ENCODE measurements at places on chromosomes 2 and 18. TPM values are rescaled to one million over a fixed set of nuclear protein-coding genes. Genes with fewer than 3 reads are reported as not detected.

GRCh38 chr2:119174993-119175347 is 16.4 kb upstream of the C1QL2 start:
- no peak for DNase-seq

- no peak for DNase-seq
These were observed 196.1 kb downstream of the LTBP1 start for GRCh38 chr2:33142810-33143209.

- no peak for DNase-seq
These were observed 31.5 kb upstream of the COLEC12 start for GRCh38 chr18:532018-532417.

Gene LINC00305
- total RNA-seq: not detected

GRCh38 chr18:68024716-68025115 is 508.2 kb upstream of the DSEL start:
- no peak for DNase-seq

GRCh38 chr2:36706021-36706876 is 9.7 kb downstream of the VIT start:
- DNase-seq: no peak

Gene CFAP65
- total RNA-seq: not detected

DNA sequence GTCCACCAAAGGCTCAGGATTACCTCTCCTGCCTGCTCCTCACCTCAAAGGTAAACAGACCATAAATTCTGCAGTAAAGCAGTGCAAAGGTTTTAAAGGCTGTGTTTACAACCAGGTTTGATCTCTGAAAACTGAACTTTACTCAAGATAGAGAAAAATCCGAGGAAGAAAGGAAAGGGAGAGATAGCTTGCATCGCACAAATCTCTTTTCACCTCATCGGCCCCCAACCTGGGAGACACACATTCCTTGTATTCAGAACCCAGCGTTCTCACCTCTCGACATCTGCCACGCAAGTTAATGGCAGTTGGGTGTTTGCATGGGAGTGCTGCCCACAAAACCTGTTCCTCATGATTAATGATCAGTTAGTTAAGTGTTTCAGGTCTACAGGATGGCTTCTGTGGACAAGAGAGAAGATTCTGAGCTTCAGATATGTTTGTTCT is 72.6 kb downstream of the GATA6 start:
- DNase-seq: no peak

Gene EFR3B
- total RNA-seq: 0.42 TPM

Gene NGEF
- total RNA-seq: 14.4 TPM

- no peak for DNase-seq
These were observed 88.8 kb upstream of the SNTG2 start for GRCh38 chr2:861655-862354.

DNA sequence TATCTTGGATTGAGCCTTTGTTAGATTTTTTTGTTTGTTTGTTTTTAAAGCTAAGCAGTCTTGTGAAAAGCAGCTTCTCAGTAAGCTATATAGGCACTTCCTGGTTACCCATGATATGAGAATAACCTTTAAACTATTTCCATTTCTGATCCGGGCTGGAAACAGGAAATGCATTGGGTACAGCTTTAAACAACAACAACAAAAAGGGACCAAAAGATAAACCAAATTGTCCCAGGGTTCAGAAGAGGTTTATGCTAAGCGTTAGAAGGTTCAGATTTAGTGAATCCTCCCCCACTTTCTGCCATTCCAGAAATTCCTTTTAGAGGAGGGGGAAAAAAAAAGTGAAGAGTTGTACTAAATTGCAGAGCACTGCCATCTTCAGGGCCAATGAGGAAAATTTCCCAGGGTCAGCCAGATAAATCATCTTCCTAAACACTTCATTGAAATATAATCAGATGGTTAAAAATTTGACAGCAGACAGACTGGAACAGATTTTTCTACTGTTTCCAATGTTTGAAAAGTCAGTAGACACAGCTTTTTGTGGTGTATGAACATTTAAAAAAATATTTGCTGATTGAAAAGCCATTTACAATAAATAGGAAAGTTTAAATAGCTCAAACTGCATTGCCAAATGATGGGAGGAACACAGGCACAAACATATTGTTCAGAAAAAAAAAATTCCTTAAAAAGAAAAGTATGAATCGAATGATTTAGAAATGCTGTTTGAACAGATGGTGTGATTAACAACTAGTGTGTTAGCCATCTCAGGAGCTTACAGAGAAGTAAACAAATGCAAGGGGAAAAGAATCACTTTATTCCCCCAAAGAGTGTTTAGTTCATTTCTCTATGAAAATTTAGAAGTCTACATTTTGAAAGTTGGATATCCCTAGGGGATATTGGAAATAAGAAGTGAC is 189.9 kb upstream of the TANK start:
- peak; percentile 80 for DNase-seq

GRCh38 chr2:22056621-22057132 is 932.9 kb downstream of the TDRD15 start:
- DNase-seq: peak; percentile 52

GRCh38 chr2:183250061-183250460 is 125.8 kb downstream of the NUP35 start:
- no peak for DNase-seq

DNA sequence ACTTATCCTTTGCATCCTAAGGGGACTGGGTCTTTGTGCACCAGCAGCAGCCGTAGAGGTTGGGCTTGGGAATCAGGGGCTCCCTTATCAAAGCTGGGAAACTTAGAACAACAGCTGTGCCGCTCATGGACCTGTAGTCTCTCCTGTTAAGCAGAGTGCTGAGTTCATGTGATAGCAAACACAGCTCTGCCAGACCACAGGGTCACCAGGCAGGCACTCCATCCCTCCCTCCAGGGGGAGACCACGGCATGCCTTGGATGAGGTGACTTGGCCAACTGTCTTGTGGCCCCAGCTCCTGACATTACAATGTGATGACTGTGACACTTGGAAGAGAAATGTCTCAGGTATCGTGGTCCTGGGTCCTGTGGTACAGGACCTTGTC is 60.0 kb downstream of the DGKD start:
- DNase-seq: no peak

Gene POTEE
- total RNA-seq: 0.48 TPM

Gene RGPD4
- not detected for total RNA-seq

Gene TPRKB
- 58.0 TPM for total RNA-seq

Gene RAD51AP2
- 0.11 TPM for total RNA-seq

GRCh38 chr2:74131901-74132300 is 15.8 kb downstream of the BOLA3 start:
- DNase-seq: no peak

Gene SERPINB13
- not detected for total RNA-seq

DNA sequence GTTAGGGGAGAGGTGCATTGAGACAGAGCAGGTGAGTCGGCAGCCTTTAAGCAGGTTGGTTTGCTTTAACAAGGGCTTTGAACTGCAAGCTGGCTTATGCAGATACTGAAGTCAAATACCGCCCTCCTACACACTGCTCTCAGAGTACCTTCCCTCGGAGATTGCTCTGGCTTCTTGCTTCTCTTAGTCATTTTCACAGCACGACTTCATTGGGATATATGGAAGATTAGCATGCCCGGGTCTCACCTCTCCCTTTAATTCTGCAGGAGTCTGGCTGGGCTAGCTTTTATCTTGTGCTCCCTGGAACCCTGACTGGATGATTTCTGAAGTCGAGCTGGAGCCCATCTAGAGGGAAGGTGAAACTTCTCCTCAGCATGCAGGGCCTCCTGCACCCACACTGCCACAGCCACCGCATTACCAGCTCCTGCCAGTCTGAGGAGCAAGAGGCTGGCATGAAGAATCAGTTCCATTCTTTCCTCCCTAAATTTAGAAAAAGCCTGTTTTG is 395.5 kb upstream of the HNRNPA3 start:
- no peak for DNase-seq

- DNase-seq: no peak
These were observed 144.2 kb upstream of the PARD3B start for GRCh38 chr2:204401114-204401513.

Gene GNLY
- total RNA-seq: not detected

Gene SCN7A
- total RNA-seq: not detected

Gene BUB1
- total RNA-seq: 52.6 TPM

DNA sequence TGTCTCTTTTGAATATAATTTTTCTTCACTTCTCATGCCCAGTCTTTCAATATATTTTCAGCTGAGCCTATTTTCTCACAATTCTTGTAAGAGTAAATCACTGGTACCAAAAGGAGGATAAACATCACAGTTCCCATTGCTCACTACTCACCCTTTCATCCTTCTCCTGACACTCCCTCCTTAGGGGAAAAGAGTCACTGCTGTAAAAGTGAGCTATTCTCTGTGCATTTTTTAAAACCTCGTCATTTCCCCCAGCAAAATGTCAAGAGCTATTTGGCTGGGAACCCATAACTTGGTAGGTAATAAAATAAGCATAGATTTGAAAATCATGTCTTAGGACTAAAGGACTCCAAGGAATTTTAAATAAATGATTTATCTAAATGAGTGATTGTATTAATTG is 340.1 kb upstream of the GYPC start:
- DNase-seq: no peak

DNA sequence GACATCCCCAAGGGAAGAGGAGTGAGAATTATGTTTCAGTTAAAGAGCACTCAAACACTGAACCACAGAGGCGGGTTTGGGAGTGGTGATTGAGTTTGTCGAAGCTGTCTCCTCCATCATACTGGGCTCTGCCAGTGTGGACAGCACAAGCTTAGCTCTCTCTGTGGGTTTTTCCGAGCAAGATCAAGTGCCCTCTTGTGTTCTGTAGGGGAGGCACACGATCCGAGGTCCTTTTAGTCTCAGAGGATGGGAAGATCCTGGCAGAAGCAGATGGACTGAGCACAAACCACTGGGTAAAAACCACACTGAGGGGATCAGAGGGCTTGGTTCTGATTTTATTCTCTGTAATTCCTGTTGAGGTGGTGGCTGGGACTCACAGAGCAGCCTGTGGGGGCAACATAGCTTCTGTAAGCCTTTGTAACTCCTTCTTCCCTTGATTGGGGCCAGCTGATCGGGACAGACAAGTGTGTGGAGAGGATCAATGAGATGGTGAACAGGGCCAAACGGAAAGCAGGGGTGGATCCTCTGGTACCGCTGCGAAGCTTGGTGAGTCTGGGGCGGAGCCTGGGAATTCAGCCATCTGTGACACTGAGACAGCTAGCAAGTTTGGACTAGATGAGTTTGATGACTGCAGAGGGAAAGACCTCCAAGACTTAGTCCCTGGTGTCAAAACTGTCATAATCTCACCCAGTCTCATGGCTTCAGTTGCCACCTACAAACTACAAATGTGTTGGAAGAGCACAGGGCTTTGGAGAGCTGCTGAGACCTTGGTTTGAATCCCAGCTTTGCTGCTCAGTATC is 2.0 kb downstream of the NAGK start:
- DNase-seq: peak; percentile 66

GRCh38 chr2:1816414-1816911 is 72.1 kb upstream of the PXDN start:
- DNase-seq: no peak

DNA sequence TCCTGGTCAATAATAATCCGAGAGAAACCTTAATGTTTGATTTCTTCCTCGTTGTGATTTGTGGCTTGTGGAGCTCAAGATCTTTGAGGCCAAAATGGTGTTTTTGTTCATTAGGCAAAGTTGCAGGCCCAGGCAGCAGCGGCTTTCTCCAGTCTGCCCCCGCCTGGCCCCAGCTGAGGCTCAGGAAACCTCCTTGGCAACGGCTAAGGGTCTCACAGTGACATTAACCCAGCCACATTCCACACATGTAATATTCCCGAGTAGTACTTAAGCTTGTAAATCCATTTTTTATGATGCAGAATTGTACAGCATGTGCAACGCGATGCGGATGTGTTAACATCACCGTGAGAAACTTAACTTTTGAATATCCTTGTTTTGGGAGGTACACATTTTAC is 200.1 kb downstream of the BCL11A start:
- no peak for DNase-seq

Gene HYCC2
- 21.5 TPM for total RNA-seq

Gene CRACDL
- 0.15 TPM for total RNA-seq

DNA sequence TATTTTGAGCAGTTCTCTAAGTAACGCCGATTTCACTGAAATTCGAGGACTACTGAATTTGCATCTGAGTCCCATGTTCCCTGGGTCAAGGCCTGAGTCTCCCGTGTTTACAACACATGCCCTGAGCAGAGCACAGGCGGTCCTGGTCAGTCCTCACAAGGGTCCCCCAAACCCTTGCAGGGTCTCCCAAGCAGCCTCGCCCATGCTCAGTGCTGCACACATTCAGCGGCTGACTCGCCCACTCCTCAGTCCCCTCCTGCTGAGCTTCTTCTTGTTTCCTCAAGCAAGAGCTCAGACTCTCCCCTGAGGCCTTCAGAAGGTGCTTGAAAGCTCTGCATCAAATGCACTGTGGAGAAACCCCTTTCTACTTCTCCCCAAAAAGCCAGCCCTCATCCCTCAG is 114.6 kb downstream of the INHBB start:
- DNase-seq: no peak

GRCh38 chr2:134276381-134277172 is 22.7 kb downstream of the MGAT5 start:
- DNase-seq: no peak

DNA sequence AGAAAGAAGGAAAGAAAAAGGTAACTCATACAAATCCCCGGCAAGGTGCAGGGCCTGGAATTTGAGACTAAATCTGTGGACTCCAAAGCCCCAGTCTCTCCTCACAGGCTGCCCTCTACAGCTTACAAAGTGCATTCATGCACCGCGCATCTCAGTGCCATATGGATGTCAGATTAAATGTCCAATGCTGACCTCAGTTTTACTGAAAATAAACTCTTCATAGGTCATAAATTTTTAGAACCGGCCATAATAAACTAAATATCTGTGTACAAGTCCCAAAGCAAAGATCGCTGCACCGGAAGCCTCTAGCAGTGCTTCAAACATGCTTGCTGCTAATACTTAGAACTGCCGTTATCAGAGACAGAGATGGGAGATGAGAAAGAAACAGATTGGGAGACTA is 17.7 kb downstream of the ST6GAL2 start:
- DNase-seq: peak; percentile 18

DNA sequence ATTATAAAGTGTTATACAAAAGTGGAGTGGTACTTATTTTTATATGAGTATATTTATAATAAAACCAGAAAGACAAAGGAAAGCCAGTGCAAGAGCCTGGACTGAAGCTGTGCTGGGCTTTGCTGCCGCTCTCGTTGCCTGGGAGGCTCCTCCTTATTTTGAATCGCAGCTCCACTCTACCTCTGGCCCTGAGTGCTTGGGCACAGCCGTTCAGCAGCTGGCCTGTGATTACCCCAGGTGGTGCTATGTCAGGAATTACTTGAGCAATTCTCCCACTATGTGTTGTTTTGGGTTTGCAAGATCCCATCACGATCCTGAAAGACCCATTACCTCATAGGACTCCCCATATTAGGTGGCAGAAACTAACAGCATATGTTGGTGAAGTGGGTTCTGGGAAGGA is 53.0 kb upstream of the LCLAT1 start:
- no peak for DNase-seq

Gene COL6A3
- not detected for total RNA-seq

Gene OR6B2
- total RNA-seq: not detected

DNA sequence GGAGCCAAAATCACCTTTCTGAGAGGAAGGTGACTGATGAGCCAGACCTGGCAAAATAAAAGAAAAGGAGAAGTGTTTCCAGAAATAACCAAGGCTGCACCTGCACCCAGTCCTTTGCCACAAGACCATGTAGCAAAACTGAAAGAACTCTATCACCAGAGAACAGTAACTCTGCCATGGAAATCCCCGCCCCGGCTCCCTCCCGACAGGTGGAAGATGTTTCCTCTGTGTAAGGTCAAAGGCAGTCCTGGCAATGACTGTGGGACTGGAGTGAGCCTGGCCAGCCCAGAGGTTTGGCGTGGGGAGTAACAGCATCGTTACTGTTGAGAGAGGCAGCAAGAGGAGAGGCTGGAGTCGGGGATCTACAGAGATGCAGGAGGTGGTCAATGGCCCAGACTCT is 42.3 kb downstream of the SPRED2 start:
- no peak for DNase-seq

Gene PAIP2B
- 0.46 TPM for total RNA-seq

Measured in HepG2 (cell line).